ENCODE measurements at places on chromosomes 12 and 14.

GRCh38 chr12:34606749-34607519 lies 584.6 kb downstream of the ALG10 start:
- no peaks in the 10 kb centered on the region for H3K27me3 ChIP-seq
- H3K36me3 ChIP-seq, result no peaks in the 10 kb centered on the region
- H3K4me3 ChIP-seq, result no peak overlapping the region
- H3K4me1 ChIP-seq, result no peaks in the 10 kb centered on the region
- H3K27ac ChIP-seq, result no peak overlapping the region
- no peak for DNase-seq

DNA sequence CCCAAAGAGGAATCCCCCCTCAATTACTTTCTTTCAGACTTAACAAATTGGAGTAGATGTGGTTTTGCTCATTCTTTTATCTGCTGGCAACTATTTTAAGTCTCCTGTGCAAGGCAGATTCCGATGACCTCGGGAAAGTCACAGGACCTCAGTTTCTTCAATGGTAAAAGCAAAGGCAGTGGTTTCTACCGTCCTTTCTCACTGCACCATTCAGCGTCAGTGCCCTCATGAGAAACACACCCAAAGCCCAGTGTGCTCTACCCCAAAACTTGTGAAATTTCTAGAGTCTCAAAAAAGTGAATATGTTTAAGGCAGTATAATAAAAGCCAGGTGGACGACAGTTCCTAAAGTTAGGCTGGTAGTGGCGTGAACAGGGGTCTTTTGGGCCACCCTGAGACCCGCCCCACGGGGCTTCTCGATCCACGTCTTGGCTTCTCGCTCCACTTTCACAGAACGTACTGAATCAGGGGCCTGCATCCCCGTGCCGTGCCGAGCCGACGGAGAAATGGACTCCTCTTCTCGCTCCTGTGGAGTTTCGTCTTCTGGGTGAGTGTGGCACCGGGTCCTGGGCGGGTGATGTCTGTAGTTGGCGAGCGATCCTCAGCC lies 1.3 kb upstream of the ARHGAP5 start:
- peak overlapping the region; percentile 81 for H3K27ac ChIP-seq
- peak; percentile 2 for DNase-seq
- no peaks in the 10 kb centered on the region for H3K27me3 ChIP-seq
- no peaks in the 10 kb centered on the region for H3K4me1 ChIP-seq

DNA sequence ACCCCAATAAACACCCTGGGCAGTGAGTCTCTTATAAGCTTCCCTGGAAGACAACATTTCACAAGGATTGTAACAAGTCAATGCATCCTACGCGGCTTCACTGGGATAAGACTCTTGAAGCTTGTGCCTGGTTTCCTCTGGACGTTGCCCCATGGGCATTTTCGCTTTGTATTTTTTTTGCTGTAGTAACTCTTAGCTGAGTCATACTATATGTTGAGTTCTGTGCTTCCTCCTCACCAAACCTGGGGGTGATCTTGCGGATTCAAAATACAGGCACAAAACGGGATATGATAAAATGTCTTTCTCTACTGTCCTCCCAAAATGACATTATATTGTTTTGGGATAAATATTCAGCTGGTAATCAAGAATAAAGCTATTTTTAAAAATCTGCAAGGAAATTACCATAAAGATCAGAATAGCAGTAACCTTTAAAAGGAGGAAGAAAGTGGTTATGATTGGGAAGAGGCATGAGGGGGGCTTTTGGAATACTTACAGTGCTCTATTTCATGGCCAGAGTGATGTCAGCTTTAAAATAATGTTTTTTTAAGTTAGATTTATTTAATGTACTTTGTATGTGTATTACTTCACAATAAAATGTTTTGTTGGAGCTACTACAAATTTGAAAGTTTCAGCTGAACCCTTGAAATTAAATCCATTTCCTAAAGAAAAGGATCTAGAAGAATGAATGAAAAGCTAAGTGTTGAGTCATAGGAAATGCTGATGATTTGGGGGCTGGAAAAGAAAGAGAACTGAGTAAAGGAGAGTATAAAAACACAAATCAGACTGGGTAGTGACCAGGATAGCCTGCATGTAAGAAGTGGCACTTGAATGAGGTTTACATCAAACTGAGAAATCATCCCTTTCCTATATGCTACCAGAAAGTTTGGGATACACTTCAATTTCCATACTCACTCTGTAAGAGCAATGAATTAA lies 14.7 kb downstream of the BTBD7 start:
- H3K36me3 ChIP-seq, result no peaks in the 10 kb centered on the region
- H3K27ac ChIP-seq, result no peak overlapping the region
- peak; percentile 41 for DNase-seq
- H3K4me3 ChIP-seq, result no peak overlapping the region
- H3K4me1 ChIP-seq, result peaks cover 12% of the 10 kb centered on the region

DNA sequence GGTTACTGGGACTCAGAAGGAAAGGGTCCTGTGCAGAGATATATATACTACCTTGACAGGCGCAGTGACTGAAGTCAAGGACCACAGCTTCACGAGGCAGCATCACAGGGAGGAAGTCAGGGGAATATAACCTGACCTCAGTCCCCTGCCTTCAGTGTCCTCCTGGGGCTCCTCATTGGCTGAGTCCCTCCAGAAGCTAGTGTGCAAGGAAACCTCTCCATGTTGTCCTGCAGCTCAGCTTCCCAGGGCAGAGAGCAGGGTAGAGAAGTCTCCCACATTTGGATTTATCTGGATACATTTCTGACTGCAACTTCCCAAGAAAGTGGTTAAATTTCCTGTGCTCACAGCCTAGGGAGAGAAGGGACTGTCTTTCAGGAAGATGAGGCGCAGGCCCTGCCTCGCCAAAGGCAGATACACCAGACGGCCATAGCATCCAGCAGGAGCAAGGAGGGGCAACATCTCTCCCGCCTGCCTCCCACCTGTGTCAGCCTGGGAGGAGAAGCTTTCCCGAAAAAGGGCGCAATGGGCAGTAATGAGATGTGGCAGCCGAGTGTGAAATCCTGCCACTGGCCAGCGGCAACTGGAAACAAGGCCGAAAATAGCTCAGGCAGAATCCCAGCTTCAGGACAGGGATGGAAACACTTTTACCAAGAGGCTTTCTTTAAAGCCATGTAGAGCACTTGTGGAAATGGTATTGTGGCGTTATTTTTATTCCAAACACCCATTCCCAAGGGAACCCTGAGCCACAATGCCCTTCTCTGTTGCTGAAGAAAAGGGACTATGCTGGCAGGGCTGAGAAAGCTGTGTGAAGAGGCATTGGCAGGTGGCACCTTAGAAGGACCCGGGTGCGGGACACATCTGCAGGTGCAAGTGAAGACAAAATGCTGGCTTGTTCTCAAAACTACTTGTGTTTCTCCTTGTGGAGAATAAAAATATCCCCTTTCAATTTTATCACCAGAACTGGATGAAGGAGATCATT lies 54.9 kb upstream of the HIF1A start:
- H3K36me3 ChIP-seq, result no peaks in the 10 kb centered on the region
- H3K27me3 ChIP-seq, result no peaks in the 10 kb centered on the region
- H3K4me3 ChIP-seq, result no peak overlapping the region
- no peak for DNase-seq
- H3K27ac ChIP-seq, result no peak overlapping the region

- no peaks in the 10 kb centered on the region for H3K36me3 ChIP-seq
- no peaks in the 10 kb centered on the region for H3K4me1 ChIP-seq
- no peak for DNase-seq
- no peaks in the 10 kb centered on the region for H3K27me3 ChIP-seq
These were observed 57.9 kb downstream of the RERG start for GRCh38 chr12:15163030-15163976.

DNA sequence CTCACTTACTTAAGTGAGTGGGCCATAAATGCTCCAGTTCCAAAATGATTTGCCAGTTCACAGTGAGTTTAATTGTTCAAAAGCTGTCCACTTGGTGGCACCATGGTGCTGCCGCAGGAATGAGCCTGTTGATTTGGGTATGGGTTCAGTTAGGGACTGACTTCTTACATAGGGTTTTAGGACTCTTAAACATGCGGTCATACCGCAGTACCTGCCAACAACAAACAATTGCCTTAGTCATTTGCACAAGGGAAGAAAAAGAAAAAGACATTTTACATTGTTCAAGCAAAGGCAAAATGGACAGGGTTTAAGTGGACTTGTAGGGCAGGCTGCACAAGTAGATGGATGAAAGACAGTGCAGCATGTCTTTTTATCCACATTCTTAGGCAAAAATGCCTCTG lies 80.0 kb upstream of the DBX2 start:
- H3K36me3 ChIP-seq, result no peaks in the 10 kb centered on the region
- DNase-seq, result peak; percentile 63
- no peak overlapping the region for H3K4me3 ChIP-seq

GRCh38 chr12:105539735-105540134 lies 209.2 kb downstream of the C12orf75 start:
- H3K27ac ChIP-seq, result peak overlapping the region; percentile 47
- DNase-seq, result no peak
- peaks cover 4% of the 10 kb centered on the region for H3K27me3 ChIP-seq
- H3K4me3 ChIP-seq, result no peak overlapping the region
- H3K36me3 ChIP-seq, result no peaks in the 10 kb centered on the region
- H3K4me1 ChIP-seq, result peaks cover 12% of the 10 kb centered on the region

DNA sequence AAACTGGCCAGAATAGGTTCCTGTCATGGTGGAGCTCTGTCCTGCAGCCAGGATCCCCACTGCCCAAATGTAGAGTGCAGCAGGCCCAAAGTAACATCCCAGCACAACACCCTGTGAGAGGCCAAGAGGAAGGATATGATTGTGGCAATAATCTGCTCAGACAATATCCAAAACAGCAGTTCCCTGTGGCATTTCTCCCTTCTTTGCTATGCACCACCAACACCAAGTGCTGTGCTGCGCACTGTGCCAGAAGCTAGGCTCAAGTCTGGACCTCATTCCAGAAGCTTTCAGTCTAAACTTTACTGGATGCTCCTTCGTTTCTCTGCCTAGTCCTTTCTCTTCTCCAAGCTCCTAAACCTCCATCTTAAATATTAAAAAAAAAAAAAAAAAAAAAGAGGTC lies 33.4 kb downstream of the SLC11A2 start:
- H3K4me3 ChIP-seq, result no peak overlapping the region
- H3K4me1 ChIP-seq, result peaks cover 4% of the 10 kb centered on the region
- DNase-seq, result peak; percentile 43
- H3K27ac ChIP-seq, result no peak overlapping the region
- no peaks in the 10 kb centered on the region for H3K27me3 ChIP-seq

- H3K27me3 ChIP-seq, result no peaks in the 10 kb centered on the region
- H3K4me3 ChIP-seq, result no peak overlapping the region
- no peaks in the 10 kb centered on the region for H3K36me3 ChIP-seq
- H3K4me1 ChIP-seq, result no peaks in the 10 kb centered on the region
These were observed 193.7 kb upstream of the PDE3A start for GRCh38 chr12:20174528-20175175.

DNA sequence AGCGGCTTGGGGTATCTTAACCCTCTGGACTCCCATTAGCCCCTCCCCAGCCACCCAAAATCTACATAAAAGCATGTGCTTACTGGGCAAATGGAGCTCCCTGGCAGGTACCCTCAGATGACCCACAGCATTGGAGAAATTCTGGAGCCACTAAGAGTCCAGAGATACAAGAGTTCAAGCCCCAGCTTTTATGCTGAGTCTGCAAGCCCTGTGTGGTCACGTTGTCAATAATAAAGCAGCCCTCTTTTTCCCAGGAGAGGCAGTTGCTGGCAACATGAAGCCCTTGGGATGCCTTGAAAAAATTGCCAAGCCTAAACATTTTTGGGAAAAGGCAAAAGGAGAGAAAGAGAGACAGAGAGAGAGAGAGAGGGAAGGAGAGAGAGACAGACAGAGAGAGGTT lies 83.4 kb downstream of the RBM19 start:
- no peaks in the 10 kb centered on the region for H3K4me1 ChIP-seq
- H3K27ac ChIP-seq, result no peak overlapping the region
- no peak overlapping the region for H3K4me3 ChIP-seq
- H3K36me3 ChIP-seq, result peaks cover 2% of the 10 kb centered on the region

GRCh38 chr12:45966486-45966885 lies 23.9 kb downstream of the SCAF11 start:
- peak; percentile 78 for DNase-seq
- H3K4me3 ChIP-seq, result no peak overlapping the region
- no peaks in the 10 kb centered on the region for H3K36me3 ChIP-seq
- peaks cover 15% of the 10 kb centered on the region for H3K4me1 ChIP-seq

DNA sequence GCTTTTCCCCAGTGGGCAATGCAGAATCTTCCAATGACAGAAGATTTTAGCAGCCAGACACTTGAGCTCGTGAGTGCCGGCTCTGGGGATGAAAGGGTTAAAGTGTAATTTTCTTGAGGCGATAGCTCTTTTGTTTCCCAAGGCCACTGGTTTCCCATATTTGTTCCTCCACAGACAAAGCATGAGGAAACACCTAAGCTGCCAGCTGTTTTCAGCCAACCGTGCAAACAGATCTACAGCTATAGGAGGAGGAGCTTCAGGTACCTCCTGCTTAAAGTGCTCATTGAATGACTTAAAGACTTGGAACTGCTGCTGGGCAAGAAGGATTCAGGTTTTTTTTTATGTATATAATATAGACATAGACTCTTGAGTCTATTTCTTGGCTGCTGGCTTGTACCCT lies 1311.5 kb downstream of the TMEM121 start:
- H3K4me1 ChIP-seq, result no peaks in the 10 kb centered on the region
- no peak overlapping the region for H3K4me3 ChIP-seq
- no peak overlapping the region for H3K27ac ChIP-seq
- H3K27me3 ChIP-seq, result no peaks in the 10 kb centered on the region
- no peak for DNase-seq
- no peaks in the 10 kb centered on the region for H3K36me3 ChIP-seq

DNA sequence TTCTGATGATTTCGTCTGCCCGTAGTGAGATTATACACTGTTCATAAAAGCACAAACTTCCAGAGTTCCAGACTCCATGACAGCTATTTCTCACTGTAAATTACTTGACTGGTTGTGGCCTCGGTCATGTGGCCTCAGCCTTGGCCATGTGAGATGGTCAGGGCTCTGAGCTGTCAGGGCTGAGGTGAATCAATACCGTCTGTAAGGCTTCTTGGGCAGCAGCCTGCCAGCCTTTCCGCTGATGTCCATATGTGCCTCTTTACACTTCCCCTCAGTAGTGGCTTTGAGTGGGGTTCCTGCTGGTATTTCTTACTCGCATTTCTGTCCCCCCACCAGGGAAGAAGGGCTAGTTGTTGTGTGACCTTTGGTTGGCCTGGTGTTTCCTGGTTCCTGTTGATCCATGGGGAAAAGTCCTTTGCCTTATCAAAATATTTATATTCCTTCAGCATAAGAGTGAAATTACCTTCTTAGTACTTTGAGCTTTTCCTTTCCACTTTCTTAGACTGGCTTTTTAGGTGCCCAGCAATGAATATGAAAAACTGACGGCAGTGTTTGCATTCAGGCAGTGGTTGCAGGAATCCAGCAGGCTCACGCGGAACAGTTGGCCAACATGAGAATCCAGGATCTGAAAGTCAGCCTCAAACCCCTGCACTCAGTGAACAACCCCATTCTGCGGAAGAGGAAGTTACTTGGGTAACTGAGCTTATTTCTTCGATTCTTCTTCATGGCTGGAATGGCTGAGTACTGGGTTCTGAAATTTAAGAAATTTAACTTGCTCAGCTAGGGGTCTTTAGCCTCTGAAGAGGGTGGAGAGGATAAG lies 46.1 kb downstream of the MAPKAPK5 start:
- no peak overlapping the region for H3K27ac ChIP-seq
- DNase-seq, result no peak
- no peaks in the 10 kb centered on the region for H3K27me3 ChIP-seq
- H3K4me3 ChIP-seq, result no peak overlapping the region
- no peaks in the 10 kb centered on the region for H3K4me1 ChIP-seq

All from IMR-90 (cell line).